ENCODE measurements at places on chromosomes 3 and 15.

GRCh38 chr3:187615630-187616029 is 54.6 kb downstream of the SST start:
- no peak for DNase-seq

DNA sequence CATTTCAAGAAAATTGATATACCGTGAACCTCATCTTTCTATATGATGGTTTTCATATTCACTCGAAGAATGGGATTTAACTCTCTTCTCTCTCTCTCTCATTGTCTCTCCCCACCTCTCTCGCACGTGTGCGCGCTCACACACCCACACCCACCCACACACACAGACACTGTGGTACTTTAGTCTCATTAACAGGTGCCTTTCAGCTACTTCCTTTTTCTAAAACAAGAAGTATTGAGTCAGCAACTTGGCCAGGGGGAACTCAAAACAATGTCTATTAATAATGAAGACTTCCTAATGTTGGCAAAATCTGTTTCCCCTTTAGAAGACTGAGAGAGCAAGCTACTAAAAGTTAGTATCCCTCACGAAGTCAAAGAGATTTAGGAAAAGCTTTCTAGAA is 150.7 kb downstream of the TMCO5A start:
- no peak for DNase-seq

GRCh38 chr3:17995769-17996168 is 253.3 kb upstream of the TBC1D5 start:
- DNase-seq = no peak

- peak; percentile 4 for DNase-seq
These were observed 402.4 kb downstream of the SHQ1 start for GRCh38 chr3:72445827-72446217.

GRCh38 chr3:14285548-14285925 is 106.9 kb downstream of the LSM3 start:
- DNase-seq = no peak

DNA sequence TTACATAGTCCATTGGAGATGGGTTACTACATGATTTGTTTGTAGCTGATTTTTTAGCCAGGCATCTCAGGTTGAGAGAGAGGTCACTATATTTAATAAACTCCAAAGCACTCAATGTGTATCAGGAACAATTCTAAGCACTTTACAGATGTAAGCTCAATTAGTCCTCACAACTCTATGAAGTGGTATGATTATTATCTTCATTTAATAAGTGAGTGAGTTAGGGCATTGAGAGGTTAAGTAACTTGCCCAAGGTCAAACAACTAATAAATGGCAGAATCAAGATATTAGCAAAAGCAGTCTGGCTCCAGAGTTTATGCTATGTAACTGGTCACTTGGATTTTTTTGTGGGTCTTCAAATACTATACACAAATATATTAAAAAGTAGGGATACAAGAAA is 56.3 kb upstream of the ABI3BP start:
- no peak for DNase-seq

DNA sequence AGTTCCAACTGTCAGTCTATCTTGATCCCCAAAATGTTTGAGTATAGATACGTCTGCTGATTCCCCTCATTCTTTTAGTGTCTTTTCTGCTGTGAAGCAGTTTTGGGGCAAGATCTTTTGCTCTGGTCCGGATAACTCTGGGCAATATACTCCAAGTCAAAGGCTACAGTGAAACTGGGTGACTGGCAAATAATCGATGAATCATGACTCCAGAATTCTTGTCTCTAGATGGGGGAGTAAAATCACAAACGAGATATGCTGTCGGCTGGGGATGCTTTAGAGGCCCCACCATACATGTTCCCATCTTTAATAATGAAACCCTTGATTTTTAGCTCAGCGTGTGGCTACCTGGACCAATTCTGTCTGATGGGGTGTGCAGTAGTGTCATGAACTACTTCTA is 76.5 kb downstream of the KLF13 start:
- peak; percentile 73 for DNase-seq

DNA sequence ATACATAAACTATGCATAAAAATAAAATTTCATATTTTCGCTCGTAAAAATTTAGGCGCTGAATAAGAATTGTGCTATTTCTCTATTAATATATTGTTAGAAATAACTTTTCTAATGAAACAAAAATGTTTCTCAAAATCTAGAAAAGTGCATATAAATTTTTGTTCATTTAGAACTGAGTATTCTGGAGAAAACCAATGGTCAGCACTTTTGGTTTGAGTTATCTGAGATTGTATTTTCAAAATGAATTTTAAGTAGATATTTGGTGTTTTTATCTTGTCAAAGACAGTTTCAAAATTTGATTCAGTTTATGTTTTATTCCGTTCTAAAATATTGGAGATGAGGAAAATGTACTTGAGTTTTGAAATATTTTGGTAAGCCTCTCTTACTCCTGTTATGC is 13.9 kb downstream of the MYNN start:
- no peak for DNase-seq

DNA sequence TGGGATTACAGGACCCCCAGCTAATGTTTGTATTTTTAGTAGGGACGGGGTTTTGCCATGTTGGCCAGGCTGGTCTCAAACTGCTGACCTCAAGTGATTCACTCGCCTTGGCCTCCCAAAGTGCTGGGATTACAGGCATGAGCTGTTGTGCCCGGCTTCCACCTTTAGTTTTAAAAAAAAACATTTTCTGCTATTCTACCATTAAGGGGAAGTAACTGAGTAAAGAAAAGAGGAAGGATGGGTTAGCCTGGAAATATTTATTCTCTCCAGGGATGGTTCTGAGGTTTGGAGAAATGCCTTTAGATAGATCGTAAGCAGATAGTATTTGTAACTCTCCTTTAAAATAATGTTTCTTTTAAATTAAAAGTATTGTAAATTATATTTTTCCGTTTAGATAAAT is 3.1 kb downstream of the AP4E1 start:
- DNase-seq = peak; percentile 40

GRCh38 chr15:75358771-75359536 is 9.5 kb downstream of the MAN2C1 start:
- DNase-seq = no peak

GRCh38 chr3:190618330-190619030 is 104.6 kb downstream of the IL1RAP start:
- no peak for DNase-seq

GRCh38 chr15:62079594-62079993 is 12.8 kb downstream of the C2CD4A start:
- no peak for DNase-seq

- peak; percentile 82 for DNase-seq
These were observed 19.6 kb upstream of the SRP14 start for GRCh38 chr15:40058476-40059140.

DNA sequence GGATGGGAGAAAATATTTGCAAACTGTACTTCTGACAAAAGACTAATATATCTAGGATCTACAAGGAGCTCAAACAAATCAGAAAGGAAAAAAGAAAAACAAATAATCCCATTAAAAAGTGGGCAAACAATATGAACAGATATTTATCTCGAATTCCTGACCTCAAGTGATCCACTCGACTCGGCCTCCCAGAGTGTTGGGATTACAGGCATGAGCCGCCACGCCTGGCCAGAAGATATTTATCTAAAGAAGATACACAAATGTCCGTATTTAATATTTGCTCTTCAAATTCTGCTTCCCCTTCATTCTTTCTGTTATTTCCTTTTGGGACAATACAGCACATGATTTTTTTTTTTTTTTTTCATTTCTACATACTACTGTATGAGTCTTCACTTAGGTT is 151.7 kb upstream of the GRM7 start:
- no peak for DNase-seq

DNA sequence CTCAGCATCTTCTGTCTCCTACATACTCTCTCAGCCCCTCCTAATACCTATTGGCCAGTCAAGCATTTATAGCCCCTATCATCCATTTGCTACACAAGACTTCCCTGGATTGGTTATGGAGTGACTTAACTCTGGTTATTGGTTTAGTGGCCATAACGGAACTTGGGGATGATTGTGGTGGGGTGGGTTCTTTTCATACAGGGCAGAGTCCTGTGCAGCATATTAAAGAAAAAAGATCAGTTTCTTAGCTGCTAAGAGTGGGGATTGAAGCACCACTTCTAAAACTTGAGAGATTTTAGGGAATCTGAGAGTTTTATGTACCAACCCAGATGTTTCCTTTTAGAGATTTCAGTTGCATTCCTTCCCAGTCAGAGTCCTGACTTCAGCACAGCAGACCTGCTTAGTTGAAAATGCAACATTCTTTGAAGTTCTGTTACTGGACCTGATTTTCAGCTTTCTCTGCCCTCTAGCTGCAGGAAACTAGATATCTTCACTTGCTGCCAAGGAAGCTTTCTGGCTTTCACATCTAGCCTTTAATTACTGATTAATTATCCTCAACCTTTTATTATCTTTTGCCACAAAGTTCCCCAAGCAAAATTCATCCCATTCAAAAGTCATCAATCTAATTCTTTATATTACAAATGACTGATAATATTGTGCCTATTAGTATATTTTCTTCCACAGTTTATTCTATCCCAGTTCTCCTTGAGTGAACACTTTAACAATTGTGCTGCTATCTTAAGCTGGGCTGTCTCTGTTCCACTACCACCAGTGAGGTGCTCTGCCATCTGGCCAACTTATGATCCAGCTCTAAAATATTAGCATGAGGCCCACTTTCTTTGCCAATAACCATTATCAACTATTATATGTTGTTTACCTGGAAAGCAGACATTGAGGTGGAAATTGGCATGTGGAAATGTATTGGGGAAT is 906.0 kb upstream of the ALCAM start:
- peak; percentile 55 for DNase-seq

GRCh38 chr3:114194750-114195149 is 15.9 kb upstream of the DRD3 start:
- DNase-seq = no peak

GRCh38 chr15:58201516-58201915 is 63.3 kb downstream of the AQP9 start:
- DNase-seq = peak; percentile 79

DNA sequence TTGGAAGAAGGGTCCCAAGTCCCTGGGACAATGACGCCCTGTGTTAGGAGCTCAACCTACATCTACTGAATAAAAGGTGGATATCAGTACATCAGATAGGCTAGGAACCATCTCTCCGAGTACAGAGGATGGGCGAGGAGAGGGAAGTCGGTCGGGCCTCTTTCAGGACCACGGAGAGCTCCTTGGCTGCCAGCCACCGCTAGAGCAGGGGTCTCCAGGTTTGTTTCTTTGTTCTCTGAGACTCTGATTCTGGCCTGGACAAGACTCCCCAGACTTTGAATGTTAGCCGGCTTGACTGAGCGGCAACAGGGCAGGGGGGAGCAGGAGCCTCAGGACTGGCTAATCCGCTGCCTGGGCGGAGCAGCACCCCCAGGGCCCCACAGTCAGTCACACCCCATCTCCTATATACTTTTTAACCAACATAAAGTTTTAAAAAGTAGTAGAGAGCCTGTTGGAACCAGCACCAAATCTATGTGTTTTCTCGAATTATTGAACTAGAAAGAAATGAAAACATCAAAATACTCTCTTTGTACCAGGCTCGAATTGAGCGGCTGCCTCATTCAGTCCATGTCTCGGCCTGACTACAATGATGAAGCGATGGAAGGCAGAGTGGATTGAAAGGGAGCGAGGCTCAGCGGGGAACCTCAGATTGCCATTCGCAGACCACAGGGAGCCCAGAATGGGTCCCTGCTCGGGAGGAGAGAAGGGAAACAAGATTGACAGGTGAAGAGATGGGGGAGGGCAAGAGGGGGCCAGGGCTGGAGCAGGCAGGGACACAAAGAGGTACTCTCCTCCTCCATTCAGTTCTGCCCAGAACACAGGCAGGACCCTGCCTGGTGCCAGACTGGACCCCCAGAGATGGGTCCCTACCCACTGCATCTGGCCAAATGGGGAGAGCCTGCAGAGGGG is 131.6 kb downstream of the TPRA1 start:
- DNase-seq = peak; percentile 19

DNA sequence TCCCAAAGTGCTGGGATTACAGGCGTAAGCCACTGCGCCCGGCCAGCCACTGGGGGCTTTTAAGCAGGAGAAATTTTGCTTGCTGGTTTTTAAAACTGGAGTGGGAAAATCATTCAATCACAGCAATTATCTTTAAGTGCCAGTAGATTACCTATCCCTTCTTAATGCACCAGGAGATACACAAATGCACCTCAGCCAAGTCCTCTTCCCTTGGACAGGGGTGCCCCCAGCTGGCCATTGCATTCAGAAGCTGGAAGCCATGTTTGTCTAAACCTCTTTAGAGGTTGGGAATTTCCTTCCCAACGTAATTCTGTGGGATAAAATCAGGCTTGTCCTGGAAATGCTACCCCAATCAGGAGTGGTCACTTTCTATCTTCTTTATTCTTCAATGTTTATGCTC is 26.6 kb downstream of the MIX23 start:
- DNase-seq = peak; percentile 12

DNA sequence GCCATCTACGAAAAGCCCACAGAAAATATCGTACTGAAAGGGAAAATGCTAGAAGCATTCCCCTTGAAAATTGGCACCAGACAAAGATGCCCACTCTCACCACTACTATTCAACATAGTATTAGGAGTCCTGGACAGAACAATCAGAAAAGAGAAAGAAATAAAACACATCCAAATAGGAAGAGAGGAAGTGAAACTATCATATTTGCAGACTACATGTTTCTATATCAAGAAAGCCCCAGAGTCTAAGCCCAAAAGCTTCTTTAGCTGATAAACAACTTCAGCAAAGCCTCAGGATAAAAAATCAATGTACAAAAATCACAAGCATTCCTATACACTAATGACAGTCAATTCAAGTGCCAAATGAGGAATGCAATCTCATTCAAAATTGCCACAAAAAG is 15.6 kb downstream of the OR5K3 start:
- DNase-seq = no peak

DNA sequence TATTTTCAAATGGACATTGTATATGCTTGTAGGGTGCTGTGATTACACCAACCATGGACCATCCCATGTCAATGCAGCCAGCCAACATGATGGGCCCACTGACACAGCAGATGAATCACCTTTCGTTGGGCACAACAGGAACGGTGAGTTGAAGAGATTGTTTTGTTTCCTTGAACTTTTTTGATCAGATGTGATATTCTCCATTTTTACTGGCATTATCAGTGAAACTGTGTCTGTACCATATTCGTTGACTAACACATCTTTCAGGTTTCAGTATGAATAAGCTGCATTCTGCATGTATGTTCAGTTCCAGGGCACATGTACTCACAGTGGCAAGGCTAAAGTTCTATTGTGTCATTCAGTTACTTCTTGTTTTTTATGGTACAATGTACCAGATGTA is 655.2 kb downstream of the RBMS3 start:
- no peak for DNase-seq

GRCh38 chr3:179726075-179726699 is 73.3 kb downstream of the USP13 start:
- no peak for DNase-seq

DNA sequence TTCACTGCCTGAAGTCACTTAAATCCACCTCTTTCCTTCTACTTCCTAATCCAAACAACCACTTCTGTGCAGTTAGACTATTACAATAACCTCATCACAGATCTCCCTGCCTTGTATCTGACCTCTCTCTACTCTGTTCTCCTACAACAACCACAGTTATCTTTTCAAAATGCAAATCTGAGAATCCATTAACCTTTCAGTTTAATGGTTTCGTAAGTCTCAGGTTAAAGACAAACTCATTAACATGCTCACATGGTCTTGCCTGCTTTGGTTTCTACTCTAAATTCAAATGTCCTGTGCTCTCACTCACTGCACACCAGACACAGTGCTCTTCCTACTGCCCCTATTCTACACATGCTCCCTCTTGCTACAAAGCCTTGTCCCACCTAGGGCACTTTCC is 406.5 kb upstream of the THBS1 start:
- DNase-seq = no peak

GRCh38 chr3:193124861-193125260 is 116.2 kb upstream of the PLAAT1 start:
- DNase-seq = no peak

- DNase-seq = peak; percentile 72
These were observed 25.7 kb downstream of the FSIP1 start for GRCh38 chr15:39756806-39757522.

GRCh38 chr3:13474021-13474420 is 6.1 kb upstream of the HDAC11 start:
- DNase-seq = no peak

Measured in fibroblast of skin of right biceps (primary cell).